Left kidney (tissue), 8 donors: ENCODE measurements at places on chromosomes 1 and 21.

GRCh38 chr1:116239916-116240315 lies 128.7 kb downstream of the MAB21L3 start:
- no peak for DNase-seq

- DNase-seq, result no peak
Observed at GRCh38 chr1:47388030-47388890, 27.8 kb upstream of the FOXE3 start.

- DNase-seq, result no peak
Observed at GRCh38 chr21:37667380-37667779, 248.9 kb downstream of the KCNJ6 start.

- no peak for DNase-seq
Observed at GRCh38 chr1:81424816-81425215, 375.9 kb upstream of the ADGRL2 start.

DNA sequence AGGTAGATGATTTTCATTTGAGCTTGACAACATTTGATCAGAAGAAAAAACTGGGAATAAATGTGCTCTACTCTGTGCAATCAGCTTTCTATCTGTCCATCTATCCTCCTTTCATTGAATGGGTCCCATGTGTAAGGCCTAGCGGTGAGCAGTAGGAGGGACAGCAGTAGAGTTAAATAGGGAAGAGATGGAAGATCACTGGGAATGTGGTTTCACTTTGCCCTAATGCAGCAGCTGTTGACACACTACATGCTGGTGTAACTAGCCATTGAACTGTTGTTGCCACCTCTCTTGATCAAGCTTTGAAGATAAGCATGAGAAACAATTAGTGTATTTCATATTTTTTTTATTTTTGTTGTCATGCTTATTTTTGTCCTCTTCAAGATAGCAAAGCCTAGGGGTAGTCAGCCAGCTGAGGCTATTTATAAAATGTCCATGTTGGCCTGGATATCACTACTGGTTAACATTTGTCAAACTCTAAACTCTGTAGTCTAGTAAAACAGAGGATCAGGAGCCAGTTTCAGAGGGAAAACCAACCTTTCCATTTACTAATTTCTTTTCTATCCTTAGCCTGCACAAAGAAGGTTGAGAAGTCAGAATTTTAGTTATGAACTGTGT lies 41.9 kb downstream of the CACNA1E start:
- DNase-seq, result no peak

DNA sequence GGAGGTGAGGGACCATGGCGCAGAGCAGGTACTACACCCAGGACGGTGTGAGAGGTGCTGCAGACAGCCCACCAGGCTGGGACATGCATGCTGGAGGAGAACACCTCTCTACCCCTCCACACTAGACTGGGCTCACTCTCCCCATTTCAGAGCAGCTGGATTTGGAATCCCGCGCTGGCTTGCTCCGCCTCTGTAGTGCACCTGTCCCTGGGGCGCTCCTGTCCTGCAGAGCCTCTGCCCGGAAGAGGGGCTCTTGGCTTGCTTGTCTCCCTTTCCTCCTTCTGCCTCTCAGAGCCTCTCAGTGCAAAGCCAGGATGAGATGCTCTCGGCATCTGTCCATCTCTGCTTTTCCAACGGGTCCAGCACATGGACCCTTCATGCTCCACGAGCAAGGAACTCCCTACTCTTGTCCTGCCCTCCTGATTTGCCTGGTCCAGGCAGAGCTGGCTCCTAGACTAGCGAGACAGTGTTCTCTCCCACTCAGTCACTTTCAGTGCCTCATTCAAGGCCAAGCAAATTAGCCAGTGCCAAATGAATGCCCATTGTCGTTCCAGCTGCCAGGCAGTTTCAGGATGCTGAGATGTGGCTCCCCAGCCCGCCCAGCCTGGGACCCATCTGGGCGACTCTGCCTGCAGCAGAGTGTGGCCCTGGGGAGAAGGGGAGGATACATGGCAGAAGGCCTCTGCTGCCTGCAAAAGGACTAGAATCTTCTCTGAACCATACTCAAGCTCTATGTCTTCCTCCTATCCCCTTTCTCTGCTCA lies 33.7 kb downstream of the CDCA8 start:
- DNase-seq, result no peak

- DNase-seq, result no peak
Observed at GRCh38 chr21:33291686-33292085, 25.5 kb downstream of the IL10RB start.

GRCh38 chr1:27192039-27192529 lies 37.2 kb upstream of the SLC9A1 start:
- DNase-seq, result no peak

DNA sequence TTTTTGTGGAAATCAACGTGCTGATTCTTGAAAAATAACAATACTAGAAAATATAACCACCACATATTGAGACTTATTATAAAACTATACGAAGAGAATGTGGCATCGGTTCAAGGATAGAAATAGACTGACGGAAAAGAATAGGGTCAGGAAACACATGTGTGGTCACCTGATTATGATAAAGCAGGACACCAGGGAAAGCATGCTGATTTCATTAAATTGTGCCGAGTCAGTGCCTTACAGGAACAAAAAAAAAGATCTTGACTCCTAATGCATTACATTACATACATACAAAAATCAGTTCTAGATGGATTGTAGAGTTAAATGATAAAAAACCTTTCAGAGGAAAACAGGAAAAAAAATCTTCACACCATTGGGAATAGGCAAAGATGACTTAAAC lies 43.5 kb upstream of the SERPINC1 start:
- DNase-seq, result no peak

GRCh38 chr1:229572286-229572685 lies 13.8 kb upstream of the ABCB10 start:
- DNase-seq, result no peak

DNA sequence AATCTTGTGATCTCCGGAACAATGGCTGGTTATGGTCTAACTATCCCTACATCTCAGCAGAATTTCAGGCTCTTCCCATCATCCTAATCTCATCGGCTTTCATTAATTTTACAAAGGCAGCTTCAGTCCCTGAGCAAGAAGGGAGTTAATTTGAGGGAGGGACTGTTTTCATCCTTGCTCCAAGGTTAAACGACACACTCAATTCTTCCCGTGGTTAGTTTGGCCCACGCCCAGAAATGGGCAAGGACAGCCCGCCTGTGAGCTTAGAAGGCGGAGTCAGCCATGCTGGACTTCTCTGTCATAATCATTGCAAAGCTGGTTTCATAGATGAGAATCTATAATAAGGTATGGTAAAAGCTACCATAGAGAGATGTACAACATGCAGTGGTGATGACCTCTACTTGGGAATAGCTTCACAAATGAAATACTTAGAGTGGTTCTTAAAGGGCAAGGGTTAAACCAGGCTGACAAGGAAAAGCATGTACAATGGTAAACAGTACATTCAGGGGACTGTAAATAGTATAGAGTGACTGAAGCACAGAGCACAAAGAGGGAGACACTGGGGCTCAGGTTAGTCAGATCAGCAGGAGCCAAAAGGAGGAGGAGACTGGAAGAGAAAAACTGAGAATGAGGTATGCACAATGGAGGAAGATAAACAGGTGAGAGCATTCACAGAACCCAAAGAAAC lies 108.8 kb downstream of the SMYD3 start:
- no peak for DNase-seq

GRCh38 chr1:235702412-235702811 lies 52.8 kb upstream of the GNG4 start:
- DNase-seq, result no peak

DNA sequence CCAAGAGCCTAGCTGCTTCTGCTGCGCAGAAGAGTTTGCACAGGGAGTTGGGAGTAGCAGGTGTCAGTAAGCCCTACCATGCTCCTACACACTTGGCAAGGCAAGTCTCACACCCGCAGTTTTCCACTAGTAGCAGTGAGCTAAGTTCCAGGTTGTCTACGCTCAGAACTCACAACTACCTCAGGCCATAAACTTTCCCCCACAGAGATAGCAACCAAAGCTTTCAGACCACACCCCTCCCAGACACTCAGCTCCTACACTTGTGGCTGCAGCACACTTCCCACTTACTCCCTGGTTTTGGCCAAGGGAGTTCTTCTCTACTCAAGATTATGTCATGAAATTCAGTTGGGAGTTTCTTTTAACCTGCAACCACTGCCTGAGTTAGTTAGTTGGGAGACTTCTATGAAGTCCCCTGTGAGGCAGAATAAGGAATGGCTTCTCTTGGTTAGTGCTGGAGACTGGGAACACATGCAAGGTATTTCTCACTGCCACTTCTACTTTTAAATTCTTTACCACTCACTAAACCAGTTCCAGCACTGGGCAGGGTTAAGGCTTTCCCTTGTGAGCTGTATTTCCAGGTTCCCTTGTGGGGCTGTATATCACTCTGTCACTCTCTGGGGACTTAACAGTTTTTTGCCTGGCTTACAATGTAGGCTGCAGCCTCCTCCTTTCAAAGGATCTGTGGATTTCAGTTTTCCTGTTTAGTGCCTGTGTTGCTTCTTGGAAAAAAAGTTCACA lies 18.3 kb upstream of the MAB21L3 start:
- no peak for DNase-seq

- DNase-seq, result no peak
Observed at GRCh38 chr1:182217071-182217470, 155.6 kb upstream of the ZNF648 start.

GRCh38 chr21:29238053-29238966 lies 60.4 kb upstream of the BACH1 start:
- no peak for DNase-seq

DNA sequence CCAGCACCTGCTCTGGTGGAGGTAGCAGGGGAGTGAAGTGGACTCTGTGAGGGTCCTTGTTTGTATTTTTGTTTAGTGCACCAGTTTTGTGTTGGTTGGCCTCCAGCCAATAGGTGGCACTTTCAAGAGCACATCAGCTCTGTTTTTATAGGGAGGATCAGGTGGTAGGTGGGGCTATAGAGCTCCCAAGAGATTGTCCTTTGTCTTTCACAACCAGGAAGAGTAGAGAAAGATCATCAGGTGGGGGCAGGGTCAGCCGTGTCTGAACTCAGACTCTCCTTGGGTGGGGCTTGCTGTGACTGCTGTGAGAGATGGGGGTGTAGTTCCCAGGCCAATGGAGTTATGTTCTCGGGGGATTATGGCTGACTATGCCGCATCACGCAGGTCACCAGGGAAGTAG lies 159.8 kb downstream of the ZNF326 start:
- DNase-seq, result no peak

- no peak for DNase-seq
Observed at GRCh38 chr1:176617881-176618280, 154.9 kb downstream of the PAPPA2 start.

DNA sequence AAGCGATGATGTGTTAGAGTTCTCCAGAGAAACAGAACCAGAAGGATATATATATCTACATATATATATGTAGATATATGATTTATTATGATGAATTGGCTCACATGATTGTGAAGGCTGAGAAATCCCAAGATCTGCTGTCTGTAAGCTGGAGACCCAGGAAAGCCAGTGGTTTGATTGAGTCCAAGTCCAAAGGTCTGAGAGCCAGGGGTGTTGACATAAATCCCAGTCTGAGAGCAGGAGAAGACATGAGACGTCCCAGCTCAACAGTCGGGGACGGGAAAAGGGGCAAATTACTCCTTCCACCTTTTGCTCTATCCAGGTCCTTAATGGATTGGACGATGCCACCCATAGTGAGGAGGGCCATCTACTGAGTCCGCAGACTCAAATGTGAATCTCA lies 126.6 kb downstream of the PRDM2 start:
- no peak for DNase-seq

DNA sequence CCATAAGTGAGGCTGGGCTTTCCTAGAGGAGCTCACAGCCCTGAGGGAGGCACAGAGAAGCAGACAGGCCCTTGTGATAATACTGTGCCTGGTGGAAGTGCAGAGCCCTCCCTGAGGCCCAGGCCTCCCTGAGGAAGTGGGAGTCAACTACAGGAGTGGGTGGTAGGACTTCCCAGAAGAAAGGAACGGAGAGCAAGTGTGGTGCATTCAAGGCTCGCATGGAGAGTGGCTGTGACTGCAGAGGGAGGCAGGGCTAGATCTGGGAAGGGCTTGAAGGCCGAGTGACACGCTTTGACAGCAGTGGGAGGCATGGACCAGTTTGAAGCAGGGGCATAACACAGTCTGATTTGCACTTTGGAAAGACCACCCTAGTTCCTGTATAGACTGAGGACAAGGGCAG lies 37.3 kb downstream of the AZIN2 start:
- DNase-seq, result no peak

DNA sequence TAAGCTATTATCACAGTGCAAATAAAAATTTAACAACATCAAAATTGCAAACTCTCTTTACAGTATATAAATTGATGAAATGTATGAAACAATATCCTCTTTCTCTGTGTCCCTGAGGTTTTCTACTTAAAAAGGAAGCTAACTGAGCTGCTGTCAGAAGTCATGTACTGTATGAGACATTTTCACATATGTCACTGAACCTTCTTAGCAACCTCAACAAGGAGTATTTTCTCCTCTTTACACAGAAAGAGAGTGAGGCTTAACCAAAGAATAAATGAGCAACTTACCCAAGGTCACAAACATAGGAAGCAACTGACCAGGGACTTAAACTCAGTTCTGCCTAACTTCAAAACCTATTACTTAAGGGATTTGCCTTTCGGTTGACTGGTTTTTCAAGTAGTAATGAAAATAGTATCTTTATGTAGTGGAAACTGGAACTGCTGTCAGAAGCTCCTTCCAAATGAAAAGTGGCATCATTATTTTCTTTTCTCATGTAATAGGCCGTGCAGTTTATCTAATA lies 288.9 kb downstream of the LRRIQ3 start:
- no peak for DNase-seq

- DNase-seq, result no peak
Observed at GRCh38 chr1:53645690-53646078, 93.3 kb downstream of the GLIS1 start.

DNA sequence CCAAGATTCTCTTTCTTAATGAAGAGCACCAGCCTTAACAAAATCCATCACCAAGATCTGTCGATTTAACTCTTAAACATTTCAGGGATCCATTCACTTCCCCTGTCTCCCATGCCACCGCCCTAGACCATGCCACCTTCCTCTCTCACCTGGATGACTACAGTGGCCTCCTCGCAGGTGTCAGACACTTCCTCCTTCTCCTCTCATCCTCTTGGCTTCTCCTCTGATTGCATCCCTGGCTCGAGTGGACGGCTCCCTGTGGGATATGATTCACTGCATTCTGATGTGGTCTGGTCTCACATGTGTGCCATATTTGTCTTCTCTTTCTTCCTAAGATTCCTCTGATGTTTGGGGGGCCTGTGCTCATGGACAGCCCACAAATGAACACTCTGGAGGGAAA lies 66.4 kb upstream of the KLHDC7A start:
- DNase-seq, result no peak

GRCh38 chr1:87785386-87785785 lies 456.7 kb downstream of the LMO4 start:
- DNase-seq, result no peak

DNA sequence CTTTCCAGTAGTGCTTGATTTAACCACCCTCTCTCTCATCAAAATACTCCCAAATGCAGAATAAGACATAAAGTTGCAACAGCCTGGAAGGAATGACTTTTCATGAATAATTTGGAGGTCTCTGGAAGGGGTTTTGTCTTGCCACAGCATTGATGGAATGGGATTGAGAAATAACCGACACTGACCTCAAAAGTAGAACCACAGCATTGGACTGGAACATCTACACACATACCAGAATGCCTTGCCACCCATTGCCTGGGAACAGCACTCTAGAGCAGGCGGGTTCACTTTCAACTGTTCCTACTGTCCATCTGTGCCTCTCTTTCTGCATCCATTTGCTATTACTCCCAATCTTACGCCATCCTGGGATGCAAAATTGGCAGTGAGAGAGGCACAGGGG lies 149.1 kb upstream of the USP24 start:
- no peak for DNase-seq
